ENCODE measurements at places on chromosomes 4 and X.

- DNase-seq: no peak
Observed at GRCh38 chrX:13250826-13251580, 68.8 kb downstream of the ATXN3L start.

DNA sequence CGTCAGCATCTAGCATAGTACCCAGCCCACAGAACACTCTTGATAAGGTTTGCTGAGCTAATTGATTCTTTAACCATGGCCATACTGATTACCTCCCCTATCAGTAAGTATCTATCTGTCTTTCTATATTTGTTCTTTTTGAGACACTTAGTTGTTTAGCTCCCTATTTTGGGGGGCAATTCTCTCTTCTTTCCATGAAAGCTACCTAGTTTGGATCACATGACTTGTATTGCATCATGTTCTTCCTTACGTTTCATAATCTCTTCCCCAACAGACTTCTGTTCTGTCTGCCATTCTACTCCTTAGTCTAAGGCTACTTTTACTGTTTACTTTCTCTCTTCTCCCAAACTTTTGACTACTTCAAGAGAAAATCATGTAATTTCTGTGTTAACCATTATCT is 39.0 kb downstream of the TBC1D19 start:
- DNase-seq: no peak

GRCh38 chr4:88511236-88511635 is 12.3 kb downstream of the PYURF start:
- no peak for DNase-seq

GRCh38 chr4:657338-657833 is 16.7 kb downstream of the ATP5ME start:
- no peak for DNase-seq

DNA sequence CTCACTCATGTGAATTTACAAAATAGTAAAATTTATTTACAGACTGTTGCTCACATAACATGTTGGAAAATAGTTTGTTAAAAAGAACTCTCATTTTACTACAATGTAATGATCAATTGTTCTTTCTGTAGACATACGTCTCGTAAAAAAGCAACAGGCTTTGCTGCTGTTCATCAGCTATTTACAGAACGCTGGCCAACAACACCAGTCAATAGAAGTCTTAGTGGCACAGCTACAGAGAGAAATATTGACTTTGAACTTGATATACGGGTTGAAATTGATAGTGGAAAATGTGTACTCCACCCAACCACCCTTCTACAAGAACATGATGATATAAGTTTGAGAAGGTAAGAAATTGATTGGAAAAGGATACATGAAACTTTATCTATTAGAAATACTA is 47.6 kb upstream of the ADAD1 start:
- DNase-seq: no peak

DNA sequence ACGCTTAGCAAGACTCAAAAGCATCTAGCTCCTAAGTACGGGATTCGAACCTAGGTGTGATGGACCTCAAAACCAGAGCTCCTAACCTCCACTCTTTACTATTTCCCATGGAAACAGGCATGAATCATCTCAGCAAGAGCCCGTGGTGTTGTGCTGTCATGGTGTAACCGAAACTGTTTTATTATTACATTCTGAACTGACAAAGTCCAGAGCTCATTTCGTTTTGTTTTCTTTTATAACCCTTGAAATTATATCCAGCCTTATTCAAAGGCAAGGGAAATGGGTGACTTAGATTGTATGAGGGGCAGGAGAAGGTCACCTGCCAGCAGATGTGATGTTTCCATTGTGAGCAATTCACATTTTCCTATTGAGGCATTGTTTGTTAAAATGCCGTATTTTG is 301.1 kb downstream of the FRMPD4 start:
- DNase-seq: no peak

DNA sequence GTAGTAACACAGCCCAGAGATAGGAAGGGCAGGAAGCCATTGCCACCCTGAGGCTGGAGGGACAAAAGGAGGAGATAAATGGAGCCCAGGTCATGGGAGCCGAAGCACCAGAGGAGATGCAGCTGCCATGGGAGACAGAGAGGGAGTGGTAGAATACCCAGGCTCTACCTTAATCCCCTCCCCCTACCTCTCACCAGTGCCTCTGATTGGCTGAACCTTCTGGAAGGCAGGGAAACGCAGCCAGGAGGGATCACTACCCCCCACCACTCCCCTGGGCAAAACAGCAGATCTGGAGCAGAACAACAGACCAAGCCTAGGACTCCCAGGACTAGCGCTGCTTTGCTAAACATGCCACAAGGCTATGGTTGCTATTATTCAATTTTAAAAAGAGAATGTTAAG is 114.2 kb downstream of the ZNF827 start:
- no peak for DNase-seq

- no peak for DNase-seq
Observed at GRCh38 chr4:22091906-22092305, 143.3 kb upstream of the KCNIP4 start.

DNA sequence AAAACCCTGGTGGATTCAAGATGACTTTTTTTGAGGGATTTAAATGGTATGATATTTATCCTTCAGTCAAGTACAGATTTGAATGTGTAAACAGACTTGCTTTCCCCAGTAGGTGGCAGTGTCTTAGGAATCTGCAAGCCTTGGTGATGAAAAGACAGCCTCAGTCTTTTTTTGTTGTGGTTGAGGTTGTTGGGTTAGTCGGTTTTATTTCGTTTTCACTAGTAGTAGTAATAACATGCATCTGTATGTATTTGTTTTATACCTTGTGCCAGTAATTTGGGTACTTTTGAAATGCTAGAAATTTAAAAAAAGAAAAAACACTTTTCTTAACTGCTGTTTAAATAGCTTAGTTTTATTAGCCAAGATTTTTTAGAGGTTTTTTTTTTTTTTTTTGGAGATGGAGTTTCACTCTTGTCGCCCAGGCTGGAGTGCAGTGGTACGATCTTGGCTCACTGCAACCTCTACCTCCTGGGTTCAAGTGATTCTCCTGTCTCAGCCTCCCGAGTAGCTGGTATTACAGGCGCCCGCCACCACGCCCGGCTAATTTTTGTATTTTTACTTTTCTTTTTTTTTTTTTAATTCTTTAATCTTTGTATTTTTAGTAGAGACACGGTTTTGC is 39.2 kb downstream of the COPS4 start:
- peak; percentile 71 for DNase-seq

- DNase-seq: peak; percentile 49
Observed at GRCh38 chr4:95701500-95702170, 138.3 kb upstream of the PDHA2 start.

DNA sequence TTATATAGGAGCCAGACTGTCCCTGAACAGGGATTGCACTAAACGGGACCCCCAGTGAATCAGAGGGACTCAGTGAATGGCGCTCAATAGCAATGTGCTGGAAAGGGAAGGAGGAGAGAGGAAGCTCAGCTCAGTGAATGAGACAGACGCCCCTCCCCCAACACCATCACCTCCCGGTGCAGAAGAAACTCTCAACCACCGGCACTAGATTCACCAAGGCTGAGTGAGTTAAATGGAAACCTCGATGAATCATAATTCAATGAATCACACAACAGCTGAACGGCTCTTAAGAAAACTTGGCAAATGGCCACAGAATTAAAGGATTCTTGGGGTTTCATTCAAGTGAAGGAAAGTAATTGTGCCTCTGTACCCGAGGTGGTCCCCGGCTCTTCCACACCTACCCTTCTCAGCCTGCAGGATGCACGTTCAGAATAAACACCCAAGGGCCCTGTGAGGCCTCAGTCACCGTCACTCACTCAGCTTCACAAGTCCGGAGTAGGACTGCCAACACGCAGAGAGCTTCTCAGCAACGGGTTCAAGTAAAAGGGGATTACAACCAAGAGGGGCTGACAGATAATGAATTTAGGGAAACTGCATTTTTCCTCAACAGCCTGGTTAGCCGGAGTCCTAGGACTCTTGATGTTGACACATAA is 29.3 kb downstream of the CRMP1 start:
- DNase-seq: peak; percentile 99

DNA sequence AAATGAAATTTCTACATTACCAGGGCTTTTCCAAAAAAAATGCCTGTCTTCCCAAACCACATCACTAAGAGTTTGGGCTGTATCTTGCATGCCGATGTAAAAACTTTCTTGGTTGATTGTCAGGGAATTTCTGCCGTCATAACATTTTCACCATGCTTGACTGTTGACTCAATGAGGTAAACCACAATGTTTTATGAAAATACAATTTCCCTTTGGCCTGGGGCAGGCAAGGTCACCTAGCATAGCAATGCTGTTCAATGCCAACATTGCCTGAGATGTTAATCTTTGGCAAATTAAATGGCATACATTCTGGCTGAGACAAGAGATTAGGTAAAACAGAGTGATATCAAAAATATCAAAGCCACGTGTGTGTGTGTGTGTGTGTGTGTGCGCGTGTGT is 137.1 kb upstream of the TBL1X start:
- peak; percentile 80 for DNase-seq

DNA sequence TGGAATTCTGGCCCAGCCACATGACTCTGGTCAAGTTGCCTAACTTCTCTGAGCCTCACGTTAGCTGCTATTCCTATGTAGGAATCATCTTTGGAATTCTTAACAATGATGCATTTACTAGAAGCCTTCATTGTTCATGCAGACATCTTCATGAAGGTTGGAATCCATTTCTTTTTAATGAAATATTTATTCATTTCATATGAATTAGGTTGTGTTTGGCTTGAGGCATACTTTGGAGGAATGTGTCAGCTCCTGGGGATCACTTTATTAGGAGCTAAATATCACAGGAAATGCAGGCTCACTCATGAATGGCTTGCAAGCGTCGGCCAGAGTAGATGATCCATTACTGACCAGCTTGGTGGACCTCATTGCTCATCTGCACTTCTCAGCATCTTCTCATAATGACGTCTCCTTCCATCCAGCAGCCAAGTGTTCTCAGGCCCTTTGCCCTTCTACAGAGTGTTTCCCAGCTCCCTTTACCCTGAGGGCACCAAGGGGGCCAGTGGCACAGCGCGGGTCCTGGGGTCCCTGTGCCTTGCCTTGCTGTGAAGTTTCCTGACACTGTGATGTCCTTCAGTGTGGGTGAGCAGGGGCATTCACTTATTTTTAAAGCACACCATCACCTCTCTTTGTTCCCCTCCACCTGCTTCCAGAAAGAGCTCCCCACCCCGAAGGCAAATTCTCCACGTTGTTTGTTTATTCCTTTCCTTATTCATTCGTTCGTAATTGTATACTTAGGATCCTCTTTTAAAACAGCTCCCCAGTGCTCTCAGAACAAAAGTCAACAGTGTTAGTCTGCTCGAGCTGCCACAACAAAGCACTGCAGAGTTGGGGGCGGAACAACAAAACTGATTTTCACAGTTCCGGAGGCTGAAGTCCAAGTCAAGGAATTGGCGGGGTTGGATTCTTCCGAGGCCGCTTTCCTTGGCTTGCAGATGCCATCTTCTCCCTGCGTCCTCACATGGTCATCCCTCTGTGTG is 106.8 kb downstream of the STK32B start:
- no peak for DNase-seq

GRCh38 chr4:138348055-138348454 is 105.9 kb upstream of the SLC7A11 start:
- peak; percentile 26 for DNase-seq

DNA sequence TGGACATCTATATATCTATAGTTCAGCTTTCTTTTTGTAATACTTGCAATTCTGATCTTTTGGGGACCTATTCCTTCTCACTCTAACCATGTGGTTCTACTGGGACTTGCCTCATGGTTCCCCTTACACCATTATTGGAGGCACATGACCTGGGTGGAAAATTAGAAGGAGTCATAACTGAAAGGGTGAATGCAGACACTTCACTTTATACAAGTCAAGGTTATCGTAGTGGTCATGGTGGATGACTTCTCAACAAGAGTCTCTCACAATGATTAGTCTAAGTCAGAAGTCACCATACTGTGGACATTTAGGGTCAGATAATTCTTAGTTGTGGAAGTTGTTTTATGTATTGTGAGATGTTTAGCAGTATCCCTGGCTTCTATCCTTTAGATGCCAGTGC is 10.5 kb upstream of the EIF4E start:
- DNase-seq: no peak

GRCh38 chr4:123606946-123607542 is 210.4 kb downstream of the SPRY1 start:
- no peak for DNase-seq

GRCh38 chrX:55907968-55908607 is 190.5 kb downstream of the RRAGB start:
- no peak for DNase-seq

DNA sequence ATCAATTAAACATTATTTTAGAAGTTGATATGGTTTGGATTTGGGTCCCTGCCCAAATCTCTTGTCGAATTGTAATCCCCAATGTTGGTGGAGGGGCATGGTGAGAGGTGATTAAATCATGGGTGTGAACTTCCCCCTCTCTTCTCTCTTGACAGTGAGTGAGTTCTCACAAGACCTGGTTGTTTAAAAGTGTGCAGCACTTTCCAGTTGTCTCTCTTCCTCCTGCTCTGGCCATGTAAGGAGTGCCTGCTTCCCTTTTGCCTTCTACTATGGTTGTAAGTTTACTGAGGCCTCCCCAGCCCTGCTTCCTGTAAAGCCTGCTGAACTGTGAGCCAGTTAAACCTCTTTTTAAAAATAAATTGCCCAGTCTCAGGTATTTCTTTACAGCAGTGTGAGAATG is 141.4 kb downstream of the GALNTL6 start:
- peak; percentile 53 for DNase-seq

- DNase-seq: no peak
Observed at GRCh38 chrX:41870719-41871151, 52.6 kb downstream of the CASK start.

GRCh38 chr4:116358633-116359222 is 726.6 kb downstream of the TRAM1L1 start:
- DNase-seq: peak; percentile 88

DNA sequence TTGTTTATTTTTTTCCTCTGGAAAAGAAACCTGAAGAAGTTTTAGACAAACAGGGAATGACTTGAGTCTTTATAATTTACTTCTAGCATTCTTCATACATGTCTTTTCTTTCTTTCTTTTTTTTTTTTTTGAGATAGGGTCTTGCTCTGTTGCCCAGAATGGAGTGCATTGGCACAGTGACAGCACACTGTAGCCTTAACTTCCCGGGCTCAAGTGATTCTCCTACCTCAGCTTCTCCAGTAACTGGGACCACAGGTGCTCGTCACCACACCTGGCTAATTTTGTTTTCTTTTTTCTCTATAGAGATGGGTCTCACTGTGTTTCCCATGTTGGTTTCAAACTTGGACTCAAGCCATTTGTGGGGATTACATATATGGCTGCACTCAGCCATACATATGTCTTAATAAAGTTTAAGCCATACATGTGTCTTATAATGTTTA is 71.8 kb downstream of the RAPGEF2 start:
- no peak for DNase-seq

GRCh38 chr4:16089156-16089555 is 5.3 kb upstream of the PROM1 start:
- DNase-seq: no peak

GRCh38 chr4:119471259-119471658 is 149.3 kb upstream of the FABP2 start:
- no peak for DNase-seq

Measured in A172 (cell line).